ENCODE measurements at places on chromosomes 6 and 20.

DNA sequence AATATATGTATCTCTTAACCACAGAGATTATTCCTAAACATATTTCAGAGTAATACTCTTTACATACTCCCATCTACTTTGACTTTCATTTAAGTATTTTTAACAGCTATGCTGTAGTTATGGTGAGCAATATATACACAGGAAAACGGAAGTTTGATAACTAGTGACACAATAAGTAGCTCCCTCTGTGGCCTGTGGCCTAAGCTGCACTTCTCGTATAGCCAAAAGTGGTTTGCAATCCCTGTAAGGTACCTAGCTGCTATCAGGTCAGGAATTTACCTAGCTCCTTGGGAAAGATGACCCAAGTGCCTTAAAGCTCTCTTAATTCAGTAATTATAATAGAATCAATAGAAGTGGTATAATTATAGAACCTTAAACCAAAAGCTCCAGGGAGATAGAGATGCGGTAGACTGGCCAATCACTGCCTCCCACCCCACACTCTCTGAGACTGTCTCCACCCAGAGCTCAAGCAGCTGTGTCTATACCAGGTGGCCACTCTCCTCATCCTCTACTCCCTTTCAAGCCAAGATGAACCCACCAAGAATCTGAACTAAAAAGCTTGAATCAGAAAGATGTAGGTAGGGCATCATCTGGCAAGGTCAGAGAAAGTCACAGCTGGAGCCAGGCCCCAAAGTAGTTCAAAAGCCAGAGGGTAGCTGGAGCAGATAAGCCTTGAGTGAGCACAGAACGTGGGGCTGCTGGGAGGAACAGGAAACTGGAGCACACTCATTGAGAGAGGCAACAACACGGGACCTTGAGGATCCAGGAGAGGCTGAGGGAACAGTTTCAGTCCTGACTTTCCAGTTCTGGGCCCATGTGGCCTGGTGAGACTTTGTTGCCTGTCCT lies 84.9 kb upstream of the ASF1A start:
- peak; percentile 58 for DNase-seq

- no peak for DNase-seq
Observed at GRCh38 chr6:19492636-19493405, 344.3 kb upstream of the ID4 start.

DNA sequence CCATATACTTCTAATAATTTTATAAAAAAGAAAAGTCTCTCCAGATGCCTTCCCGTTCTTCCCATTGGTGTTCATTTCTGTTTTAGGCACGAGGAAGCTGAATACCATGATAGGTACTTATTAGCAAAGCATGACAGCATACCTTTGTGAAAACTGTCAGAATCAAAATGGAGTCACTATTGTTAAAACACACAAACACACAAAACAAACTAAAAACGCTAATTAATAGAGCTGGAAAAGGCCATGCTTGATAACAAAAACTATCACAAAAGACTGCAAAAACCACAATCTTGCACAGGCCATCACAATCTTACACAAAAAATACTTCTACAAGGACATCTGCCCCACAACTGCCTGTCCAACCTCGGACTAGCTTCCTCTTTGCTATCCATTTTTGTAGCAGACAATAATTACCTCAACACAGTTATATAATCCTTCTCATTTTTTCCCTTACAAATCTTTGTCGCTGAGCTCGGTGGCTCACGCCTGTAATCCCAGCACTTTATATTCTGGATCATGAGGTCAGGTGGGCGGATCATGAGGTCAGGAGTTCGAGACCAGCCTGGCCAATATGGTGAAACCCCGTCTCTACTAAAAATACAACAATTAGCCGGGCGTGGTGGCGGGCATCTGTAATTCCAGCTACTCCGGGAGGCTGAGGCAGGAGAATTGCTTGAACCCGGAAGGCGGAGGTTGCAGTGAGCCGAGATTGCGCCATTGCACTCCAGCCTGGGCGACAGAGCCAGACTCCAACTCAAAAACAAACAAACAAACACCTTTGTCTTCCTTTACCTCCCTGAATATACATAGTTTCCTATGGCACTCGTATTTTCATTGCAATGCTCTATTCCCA lies 3.2 kb upstream of the ABT1 start:
- DNase-seq, result no peak

DNA sequence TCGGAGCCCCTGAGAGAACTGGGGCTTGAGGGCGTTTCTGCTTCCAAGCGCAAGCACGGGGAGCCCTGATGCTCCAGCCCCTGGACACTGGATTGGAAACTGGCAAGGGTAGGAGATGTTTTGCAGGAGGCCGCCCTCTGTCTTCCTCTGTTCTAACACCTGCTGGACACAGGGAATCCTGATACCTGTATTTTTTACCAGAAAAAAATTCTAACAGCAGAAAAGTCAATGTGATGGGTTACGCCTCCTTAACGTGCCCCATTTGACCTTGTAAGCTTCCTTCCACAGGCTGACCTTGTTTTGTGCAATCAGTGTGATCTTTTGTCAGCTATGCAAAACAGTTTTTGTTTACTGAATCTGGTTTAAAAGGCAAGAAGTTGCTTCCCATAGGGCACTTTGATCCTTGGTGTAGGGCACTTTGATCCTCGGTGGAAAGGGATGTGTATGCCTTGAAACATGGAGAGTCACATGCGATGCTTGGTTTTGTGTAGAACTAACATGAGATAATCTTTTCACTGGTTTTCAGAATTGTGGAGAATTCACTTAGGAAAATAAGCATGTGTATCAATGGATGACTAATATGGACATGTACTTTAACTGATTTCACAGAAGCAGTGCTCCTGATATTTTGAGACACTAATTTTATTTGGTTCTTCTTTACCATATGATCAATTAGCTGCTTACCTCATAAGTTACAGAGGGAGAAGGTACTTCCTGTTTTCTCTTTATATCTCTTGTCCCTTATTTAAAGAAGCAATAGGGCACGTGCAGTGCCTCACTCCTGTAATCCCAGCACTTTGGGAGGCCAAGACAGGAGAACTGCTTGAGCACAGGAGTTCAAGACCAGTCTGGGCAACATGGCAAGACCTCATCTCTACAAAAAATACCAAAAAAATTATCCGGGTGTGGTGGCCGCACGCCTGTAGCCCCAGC lies 59.9 kb upstream of the MAP3K4 start:
- no peak for DNase-seq

DNA sequence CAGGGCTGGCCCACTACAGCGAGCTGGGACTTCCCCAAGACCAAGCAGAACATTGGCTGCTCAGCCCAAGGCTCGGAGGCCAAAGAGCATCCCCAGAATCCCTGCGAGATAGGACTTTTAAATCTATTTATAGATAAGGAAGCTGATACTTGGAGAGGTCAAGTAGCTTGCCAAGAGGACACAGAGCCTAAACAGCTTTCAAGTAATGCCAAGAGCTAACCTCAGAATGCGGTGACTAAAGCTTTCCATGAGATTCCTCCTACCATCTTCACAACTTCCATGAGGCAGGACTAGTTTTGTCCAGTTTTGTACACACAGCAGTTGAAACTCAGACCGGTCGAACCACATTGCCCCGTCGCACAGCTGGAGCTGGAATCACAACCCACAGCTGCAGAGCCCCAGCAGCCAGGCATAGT lies 168.1 kb upstream of the TOP1 start:
- DNase-seq, result no peak

- no peak for DNase-seq
Observed at GRCh38 chr6:143821359-143821758, 21.8 kb upstream of the LTV1 start.

GRCh38 chr6:160227038-160227768 lies 31.4 kb downstream of the SLC22A2 start:
- DNase-seq, result no peak

DNA sequence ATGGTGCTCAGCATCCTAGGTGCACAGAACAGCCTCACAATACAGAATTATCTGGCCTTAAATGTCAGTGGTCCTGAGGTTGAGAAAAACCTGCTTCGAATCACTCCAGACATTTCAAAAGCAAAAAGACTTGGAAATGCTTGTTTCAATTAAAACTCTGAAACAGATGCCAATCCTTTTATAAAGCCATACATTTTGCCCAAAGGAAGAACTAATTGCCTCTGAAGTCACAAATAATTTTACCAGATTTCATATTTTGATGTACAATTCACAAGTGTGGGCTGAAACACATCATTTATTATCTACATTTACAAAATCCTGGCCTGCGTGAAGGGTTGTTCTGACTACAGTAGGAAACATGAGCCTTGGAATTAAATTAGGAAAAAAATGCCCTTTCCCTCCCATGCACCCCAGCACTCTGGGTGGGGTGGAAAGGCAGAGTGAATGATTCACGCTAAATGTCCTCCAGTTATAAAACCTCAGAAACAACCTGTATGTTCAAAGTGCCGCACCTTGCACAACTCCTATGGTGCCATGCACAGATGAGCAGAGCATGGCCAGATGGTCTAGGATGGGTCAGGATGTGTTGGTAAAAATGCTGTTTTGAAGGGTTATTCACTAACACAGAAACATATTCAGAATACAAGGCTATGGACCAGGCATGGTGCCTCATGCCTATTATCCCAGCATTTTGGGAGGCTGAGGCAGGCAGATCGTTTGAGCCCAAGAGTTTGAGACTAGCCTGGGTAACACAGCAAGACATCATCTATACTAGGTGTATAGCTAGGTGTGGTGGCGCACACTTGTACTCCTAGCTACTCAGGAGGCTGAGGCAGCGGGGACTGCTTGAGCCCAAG lies 87.0 kb downstream of the ZMYND8 start:
- no peak for DNase-seq

DNA sequence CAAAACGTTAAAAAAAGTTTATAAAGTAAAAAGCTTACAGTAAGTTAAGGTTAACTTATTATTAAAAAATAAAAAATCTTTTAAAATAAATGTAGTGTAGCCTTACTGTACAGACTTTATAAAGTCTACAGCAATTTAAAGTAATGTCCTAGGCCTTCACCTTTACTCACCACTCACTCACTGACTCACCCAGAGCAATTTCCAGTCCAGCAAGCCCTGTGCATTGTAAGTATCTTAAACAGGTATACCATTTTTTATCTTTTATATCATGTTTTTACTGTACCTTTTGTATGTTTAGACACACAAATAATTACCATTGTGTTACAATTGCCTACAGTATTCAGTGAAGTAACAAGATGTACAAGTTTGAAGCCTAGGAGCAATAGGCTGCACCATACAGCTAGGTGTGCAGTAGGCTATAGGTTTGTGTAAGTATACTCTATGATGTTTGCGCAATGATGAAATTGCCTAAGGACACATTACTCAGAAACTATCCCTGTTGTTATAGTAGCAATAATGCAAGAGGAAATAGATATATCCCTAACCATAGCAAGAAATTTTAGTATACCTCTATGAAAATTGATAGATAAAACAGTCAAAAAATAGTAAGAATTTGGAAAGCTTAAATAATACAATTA lies 39.5 kb downstream of the FBXO5 start:
- DNase-seq, result no peak

- DNase-seq, result no peak
Observed at GRCh38 chr6:153927867-153928266, 111.2 kb upstream of the OPRM1 start.

DNA sequence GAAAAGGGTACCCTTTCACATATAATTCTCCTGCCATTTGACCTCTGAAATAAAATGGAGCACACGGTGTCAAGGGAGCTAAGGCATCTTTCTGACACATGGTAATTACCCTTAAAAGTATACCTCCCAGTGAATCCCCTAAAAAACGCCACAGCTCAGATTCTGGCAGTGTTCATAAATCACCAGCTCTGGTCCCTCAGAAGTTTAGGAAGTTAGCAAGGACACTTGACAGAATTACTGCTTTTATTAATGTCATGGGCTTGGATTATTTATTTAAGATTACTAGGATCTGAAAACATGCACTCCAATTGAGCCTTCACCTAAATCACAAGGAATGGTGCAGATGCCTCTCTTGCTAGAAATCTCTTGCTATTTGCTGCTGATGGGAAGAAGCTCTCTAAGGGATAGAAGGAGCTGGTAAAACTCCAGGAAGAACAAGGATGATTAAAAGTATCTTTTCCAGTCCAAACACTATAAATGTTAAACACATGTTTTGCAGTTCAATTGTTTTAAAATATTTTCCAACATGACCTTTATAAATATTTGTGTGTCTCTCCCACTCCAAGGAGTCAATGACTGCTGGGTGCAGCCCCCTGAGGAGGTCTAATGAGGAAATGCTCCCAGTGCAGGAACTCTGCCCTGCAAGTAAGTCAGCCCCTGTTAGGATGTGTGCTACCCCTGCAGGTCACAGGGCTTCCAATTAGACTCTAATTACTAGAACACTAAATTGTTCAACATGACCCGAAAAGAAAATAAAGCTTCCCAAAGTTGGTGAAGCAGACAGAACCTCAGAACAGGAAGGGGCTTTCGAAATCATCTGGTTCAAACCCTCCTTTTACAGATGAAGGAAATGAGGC lies 230.3 kb downstream of the TFAP2A start:
- no peak for DNase-seq

DNA sequence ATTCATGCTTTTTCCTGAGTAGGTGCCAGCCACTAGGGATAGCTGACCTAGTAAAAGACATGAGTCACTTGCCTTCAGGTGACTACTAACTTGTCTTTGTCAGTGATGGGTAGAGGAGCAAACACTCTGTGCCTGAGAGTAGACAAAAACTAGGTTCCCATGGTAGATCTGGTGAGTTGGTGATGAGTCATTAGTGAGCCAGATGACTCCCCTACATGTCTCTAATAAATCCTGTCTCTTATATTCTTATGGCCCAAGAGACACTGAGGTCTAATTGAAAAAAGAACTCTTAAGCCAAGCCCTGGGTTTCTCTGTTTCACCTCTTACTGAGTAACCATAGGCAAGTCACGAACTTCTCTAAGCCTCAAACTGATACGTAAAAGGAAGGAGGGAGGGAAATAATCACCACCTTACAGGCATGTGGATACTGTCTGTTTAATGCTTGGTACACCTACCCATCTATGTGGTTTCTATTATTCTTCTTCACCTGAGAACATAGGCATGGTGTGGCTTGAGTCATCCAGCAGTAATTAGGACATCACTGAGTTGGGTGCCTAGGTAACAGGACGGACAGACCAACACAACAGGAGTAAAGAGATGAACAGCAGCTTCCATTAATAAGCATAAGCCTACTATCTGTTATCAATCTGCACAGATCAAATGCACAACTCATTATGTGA lies 20.3 kb downstream of the TTPAL start:
- DNase-seq, result peak; percentile 62

DNA sequence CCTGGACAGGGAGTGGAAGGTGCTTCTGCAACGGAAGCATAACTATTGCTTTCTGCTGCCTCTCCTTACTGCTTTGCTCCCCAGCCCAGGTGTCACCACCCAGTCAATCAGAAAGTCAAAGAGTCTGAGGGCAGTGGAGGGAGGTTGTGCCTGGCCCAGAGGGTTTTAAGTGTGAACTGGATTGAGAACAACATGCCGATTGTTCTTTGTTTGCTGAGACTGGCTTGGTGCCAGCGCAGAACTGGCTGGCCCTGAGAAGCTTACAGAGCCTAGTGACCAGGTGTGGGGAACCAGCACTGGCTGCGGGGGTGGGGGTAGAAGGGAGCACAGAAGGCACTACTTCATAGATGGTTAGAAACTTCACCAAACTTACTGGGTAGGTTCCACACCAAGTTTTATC lies 31.1 kb upstream of the ENPP4 start:
- DNase-seq, result no peak

DNA sequence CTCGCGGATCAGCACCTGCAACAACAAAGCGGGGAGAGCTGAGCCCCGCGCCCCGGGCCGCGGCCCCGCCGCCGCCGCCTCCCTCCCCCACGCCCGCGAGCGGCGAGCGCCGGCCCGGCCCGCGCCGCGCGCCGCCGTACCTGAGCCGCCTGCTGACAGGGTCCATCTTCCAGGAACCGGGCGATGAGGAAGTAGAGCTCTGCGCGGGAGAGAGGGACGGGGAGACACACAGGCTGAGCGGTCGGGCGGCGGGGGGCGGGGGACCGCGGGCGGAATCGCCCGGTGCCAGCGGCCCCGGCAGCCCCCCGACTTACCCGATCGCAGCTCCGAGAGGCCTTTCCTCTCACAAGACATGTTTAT lies 359 bp downstream of the PHIP start:
- DNase-seq, result peak; percentile 52
